ENCODE measurements at places on chromosomes 5 and 9. TPM values are rescaled to one million over a fixed set of nuclear protein-coding genes. Genes with fewer than 3 reads are reported as not detected.

The KIAA0825 gene
- total RNA-seq, result 1.6 TPM

DNA sequence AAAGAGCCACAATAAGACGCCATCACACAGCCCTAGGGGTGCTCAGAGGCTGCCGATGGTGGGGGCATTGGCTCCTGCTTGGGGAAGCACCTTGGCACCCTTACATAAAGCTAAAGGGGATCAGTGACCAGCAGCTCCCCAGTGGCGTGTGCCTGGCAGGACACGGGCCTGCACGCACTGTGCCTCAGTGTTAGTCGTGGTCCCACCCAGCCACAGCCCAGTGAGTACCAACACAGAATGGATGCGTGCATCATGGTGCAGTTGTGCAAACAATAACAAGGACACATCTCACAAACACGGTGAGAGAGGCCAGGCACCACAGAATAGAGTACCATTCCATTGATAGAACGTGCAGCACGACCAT is 103.2 kb downstream of the WNK2 start:
- DNase-seq, result no peak

DNA sequence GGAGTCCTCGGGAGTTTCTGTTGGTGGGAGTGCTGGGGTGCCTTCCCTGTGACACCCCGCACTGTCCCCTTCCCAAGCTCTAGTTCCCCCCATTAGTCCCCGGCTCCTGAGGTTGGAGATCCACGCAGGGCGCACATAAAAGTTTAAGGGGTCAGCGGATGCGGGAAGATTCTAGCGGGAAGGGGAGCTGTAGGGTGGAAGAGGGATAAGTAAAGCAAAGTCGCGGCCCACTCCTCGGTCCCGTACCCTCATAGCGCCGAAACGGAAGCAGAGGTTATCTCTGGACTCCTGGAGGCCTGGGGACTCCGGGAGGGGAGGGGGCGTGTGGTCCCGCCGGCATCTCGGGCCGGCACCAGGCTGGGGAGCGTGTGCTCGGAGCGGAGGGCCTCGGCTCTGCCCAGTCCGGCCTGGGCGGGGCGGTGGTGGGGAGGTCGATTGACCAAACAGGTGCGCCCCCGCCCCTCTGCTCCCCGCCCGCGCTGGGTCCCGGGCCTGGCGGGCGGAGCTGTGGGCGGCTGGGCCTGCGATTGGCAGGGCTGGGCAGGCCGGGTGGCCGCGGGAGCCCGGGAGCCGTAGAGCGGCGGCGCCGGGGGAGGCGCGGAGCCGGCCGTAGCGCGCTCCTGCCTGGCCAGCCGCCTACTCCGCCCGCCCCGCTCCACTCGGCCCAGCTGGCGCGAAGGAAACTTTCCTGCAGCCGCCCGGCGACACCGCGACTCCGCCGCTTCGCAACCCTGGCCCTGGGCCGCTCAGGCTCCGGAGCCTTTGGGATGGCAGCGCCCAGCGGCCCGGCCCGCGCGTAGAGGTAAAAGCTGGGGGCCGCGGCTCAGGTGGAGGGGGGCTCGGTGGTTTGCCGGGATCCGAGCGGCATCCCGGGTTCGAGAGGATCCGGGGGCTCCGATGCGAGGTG is 52.2 kb upstream of the DAB2IP start:
- no peak for DNase-seq

DNA sequence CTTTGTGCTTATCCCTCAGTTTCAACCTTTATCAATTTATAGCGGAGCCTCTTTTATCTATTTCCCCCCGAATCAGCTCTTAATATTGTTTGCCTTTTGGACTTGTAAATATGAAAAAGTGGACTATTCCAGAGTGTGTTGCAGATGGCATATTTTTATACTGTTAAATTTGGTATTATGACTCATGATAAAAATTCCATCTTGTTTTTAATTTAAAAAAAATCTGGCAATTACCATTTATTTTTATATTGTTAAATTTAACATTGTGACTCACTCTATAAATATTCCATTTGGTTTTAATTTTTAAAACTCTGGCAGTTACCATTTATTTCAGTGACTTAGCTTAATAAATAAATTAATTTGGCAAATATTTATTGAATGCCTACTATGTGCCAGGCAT is 37.5 kb downstream of the RBM27 start:
- no peak for DNase-seq

DNA sequence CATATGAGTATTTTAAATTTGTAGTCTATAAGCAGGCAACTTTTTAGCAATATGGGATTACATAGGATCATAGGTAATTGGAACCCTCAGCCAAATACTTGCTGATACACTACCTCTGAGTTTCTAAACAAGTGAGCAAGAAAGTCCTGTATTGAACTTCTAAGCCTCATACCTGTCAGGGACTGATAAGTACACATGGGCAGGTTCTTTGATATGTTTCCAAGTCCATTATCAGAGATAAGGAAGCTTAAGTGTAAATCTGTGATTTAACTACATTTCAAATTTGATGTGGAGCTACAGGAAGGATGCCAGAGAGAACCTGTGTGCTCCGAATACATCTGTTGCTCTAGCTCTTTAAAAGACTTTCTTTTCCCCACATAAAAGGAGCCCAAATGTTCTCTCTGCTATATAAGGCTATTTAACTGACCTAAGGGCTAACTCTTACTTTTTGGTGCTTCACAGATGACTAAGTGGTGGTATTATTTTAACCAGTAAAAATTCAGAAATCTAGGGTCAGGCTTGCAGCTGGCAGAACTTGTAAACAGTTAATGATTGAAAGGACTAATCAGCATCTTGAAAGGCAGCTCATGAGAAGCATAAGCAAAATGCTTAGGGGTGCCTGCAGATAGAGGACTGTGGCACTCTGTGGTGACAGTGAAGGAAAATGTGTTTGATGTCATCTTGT is 228.6 kb downstream of the NR3C1 start:
- DNase-seq, result no peak

- DNase-seq, result no peak
These were observed 353.9 kb upstream of the PAPPA start for GRCh38 chr9:115799734-115800133.

- DNase-seq, result no peak
These were observed 34.1 kb upstream of the SIL1 start for GRCh38 chr5:139232147-139232724.

Data from T-cell (primary cell).